ENCODE measurements at places on chromosomes 3 and 15.

GRCh38 chr3:153162513-153163392 lies 727 bp downstream of the RAP2B start:
- peak; percentile 10 for DNase-seq

DNA sequence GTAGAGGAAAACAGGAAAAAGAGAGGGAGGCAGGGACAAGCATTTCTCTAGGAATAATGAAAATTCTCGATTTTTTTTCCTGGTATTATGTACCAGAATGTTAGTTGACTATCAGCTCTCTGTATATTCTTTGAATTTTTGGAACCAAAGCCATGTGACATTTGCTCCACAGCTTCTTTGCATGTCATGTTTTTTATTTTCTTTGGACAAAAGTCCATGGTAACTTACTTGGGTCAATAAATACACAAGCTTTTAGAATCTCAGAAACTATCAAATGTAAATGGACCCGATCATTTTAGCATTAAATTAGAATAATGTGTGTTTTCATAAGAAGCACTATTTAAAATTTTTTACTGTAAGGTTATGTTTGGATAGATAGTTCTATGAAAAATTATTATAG lies 320.5 kb downstream of the ZIC1 start:
- no peak for DNase-seq

DNA sequence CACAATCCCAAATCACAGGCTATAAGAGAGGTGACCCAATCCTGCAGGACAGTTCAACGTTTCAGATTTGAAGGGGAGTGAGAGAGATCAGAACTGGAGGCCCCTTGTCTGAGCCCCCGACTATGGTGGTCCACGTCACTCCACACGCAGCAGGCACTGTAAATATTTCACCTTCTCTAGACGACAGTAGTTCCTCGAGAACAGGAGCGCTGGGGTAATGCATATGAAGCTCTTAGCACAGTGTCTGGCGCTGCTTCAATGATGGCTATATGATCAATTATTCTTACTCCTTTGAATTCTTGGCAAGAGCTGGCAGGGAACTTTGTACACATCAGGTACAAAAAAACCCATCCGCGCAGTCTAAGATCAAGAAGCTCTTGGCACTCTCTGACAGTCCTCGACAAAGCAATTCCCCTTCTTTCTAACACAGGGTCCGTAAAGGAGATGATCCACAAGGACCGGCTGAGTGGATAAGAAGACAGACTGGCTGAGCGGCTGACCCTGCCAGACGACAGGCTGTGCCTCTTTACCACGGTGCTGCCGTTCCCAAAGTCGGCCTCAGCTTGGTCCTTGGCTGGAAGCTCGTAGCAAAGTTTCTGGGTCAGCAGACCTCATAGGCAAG lies 522 bp upstream of the NRROS start:
- no peak for DNase-seq

DNA sequence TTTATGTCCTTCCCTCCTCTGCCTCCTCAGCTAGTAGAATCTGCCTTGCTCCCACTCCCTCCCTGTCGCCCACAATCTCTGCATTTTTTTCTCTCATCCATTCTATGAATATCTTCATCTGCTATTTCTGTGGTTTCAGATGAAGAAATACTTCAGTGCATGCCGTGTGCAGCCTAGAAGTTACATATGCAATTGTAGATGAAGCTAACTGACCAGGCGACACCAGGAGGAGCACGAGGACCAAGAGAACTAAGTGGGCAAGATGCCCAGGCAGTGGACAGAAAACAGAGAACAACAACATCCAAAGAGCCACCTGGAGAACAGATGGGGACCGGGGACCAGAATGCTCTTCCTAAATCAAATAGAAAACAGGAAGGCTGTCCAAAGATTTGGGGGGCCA lies 121.4 kb upstream of the ATP11B start:
- peak; percentile 60 for DNase-seq

- DNase-seq = no peak
These were observed 25.0 kb downstream of the H1-8 start for GRCh38 chr3:129567939-129568338.

GRCh38 chr3:11591002-11591355 lies 52.7 kb downstream of the VGLL4 start:
- DNase-seq = no peak

DNA sequence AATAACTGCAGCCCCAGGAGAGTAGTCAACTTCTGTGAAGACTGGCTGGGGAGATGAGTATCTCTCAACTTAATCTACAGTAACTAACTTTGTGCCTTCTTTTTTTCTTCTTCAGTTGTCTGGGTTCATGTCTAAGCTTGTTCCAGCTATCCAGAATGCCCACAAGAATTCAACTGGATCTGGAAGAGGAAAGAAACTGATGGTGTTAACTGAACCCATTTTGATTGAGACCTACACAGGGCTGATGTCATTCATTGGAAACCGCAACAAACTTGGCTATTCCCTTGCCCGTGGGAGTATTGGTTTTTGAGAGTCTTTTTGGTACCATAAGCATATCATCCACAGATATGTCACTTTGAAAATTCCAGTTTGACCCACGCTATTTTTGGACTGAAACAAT lies 148.7 kb downstream of the TPRG1 start:
- DNase-seq = no peak

DNA sequence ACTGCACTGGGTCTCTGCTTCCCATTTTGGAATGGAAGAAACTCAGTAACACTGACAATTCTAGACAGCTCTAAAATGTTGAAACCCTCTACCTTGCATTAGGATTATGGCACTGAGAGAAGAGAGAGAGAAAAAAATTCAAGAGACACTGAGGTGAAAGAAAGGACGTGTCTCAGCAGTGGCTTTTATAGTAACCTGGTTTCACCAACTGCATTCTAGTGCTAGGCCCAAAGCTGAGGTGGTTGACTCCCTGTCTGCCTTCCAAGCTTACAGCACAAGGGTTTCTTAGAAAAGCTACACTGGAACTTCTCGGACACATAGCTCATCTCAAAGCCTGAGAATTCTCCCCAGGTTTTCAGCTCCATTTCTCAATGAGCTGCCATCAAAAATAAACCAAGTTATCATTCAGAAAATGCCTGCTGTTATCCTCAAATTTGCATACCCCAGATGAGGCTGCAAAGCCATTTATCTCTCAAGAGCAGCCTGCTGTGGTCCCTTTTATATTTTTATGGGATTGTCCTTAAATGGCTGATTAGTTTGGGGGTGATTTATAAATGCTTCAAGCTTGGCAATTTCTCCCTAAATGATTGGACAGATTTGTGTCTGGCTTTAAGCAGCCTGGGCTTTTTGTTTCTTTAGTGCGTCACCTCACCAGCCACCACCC lies 279.9 kb downstream of the EBLN2 start:
- DNase-seq = no peak

- DNase-seq = no peak
These were observed 191.3 kb upstream of the ZNF385D start for GRCh38 chr3:21942328-21942727.
